T-helper 22 cell (primary cell): ENCODE measurements at places on chromosomes 12 and 14.

DNA sequence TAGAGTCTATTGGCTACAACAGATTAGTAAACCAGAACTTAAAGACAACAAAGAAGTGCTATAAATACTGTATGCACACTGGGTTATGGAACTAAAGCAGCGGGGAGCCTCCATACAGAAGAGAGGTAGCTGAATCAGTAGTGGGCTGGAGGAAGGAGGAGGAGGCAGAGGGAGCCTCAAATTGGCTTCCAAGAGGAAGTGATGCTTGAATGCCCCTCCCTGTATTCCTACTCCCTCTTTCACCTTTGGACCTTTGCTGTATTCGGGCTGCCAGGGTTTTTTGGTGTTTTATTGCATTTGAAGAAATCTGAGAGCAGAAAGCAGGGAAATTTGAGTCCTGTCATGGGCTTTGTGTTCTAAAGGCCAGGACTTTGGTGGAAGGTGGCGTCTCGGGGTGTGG, 104.0 kb upstream of the PTPRB start:
- no peak for DNase-seq

DNA sequence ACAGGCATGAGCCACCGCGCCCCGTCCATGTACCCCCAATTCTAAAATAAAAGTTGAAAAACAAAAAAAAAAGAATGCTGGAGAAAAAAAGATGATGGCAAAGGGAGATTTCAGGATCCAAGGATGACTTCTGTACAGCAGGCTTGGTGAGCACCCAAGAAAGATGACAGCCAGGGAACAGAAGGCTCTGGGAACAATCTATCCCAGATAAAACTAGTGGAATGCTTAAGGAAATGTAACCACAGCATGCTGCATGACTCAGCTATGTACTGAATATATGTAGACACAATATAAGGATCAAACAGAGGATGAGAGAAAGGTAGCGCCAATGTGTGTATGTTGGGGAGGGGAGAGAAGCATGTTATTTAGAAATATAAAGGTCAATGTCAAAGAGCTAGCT, 123.7 kb upstream of the TMTC1 start:
- no peak for DNase-seq

- DNase-seq = no peak
These were observed 171.8 kb upstream of the ATF7IP start for GRCh38 chr12:14193639-14194038.

DNA sequence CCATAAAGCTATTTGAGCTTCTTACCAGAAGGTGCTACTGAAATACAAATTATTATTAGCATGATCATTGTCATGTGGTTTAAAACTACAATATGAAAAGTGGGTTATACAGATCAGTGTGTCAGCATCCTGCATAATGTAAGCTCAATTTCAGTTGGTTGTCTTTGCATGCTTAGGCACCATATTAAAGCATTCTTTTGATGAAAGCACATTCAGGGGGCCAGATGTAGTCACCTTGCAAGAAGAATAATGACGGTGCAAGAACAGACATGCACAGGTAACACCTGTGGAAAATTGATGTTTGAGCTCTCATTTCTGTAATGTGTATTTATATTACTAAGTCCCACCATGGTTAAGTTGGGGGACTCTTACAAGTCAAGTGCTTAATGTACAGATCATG, 123.9 kb downstream of the PAX9 start:
- DNase-seq = no peak

GRCh38 chr14:49659526-49660455, 24.7 kb upstream of the DNAAF2 start:
- no peak for DNase-seq

GRCh38 chr14:51621654-51622053, 30.1 kb upstream of the FRMD6 start:
- DNase-seq = no peak

DNA sequence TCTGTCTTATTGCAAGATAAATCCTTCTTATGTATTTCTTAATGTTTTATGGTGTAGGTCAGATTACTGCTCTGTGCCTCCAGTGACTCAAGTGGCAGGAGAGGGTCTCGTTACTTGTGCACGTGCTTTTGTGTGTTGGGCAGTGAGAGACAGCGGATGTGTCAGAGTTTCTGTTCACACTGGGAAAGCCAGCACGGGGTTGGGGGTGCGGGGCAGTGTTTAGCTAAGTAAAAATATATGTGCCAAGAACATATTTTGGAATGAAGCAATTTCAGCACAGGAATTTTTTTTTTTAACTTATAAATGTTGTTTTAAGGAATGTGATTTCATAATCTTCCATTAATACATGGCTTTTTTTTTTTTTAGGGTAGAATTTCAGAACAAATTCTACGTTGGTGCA, 4.5 kb upstream of the DNAH10 start:
- DNase-seq = no peak

- DNase-seq = no peak
These were observed 264.1 kb upstream of the FOXG1 start for GRCh38 chr14:28502517-28502916.

DNA sequence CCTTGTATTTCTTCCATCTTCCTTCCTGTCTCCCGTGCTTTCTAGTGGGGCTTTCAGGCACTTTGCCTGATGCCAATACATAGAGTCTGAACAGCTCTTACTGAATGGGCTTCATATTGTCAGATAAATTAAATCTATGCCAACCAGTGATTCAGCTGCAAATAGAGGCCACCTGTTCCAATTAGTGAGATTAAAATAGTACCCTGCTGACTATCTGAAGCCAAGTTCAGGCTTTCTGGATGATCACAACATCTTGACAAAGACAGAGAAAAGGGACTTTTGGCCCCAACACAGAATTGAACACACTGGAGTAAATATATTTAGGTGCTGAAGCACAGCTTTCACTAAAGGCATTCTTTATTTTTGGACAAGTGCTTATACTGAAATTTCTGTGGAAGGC, 11.8 kb downstream of the TMCC3 start:
- DNase-seq = no peak

GRCh38 chr12:3278681-3279414, 201.7 kb downstream of the TSPAN9 start:
- DNase-seq = no peak

DNA sequence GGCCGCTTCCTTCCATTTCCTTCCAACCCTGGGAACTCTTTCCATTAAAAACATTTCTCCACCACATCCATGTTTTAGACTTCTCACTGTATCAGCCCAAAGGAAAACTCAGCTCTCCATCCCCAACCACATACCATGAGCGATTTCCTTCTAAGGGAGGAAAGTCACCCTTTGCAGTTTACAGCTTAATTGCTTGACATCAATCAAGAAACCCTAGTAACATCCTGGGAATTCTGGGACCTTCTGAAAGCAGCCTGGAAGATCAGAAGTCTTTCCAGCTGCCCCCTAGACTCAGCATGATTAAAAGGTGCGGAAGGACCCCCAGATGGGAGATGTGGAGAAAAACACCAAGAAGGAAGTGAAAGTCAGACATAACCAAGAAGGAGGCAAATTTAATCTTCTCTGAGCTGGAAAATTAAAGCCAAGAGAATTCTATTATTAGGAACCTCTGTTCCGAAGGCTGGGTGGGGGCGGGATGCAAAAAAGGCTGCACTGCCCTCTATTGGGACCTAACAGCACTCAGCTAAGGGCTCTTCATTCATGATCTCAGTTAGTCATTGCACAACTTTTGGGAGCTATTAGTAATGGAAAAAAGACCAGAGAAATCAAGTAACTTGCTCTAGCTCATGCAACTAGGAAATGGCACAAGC, 73.3 kb upstream of the PLXNC1 start:
- DNase-seq = no peak

DNA sequence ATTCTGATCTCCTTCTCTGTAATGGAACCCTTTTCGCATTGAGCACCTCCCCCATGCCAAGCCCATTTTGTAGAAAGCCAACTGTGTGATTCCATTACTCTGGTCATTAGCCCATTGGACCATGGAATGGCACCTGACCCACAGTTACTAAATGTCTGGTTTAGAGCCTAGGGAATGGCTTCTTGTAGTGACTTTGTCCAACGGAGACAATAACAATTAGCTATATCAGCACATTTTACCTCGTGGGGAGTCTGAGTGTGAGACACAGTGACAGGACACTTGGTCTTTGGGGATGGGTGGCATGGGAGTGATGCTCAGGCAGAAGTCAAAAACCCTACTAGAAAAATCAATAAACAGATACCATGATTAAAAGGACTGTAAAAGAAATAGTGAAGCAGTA, 10.4 kb downstream of the SLC10A1 start:
- no peak for DNase-seq

DNA sequence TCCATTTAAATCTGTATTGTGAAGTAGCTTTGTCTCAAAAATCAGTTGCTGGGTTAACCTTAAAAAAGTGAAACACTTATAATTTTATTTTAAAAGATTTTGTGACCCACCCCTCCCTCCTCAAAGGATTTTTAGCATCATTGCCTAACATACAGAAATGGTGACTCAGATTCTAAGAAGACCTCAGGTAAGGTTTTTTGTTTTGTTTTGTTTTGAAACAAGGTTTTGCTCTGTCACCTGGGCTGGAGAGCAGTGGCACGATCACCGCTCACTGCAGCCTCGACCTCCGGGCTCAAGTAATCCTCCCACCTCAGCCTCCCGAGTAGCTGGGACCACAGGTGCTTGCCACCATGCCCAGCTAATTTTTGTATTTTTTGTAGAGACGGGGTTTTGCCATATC, 74.2 kb downstream of the GNS start:
- DNase-seq = no peak

DNA sequence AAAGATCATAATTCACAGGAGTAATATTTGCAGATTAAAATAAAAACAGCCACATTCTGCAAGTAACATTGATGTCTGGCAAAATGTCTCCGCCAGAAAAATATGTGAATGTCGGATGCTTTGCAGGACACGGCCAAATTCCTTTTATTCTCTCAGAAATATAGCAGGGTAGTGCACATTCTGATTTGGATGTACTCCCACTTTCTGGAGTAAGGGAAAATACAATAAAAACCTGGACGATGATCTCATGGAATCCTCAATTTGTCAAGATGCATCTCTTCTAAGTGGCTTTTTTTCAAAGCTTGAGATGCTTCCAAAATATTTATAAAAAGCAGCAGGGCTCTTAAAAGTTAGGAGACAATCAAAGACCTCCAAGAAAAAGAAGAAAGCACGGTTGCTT, 133.3 kb downstream of the TBX5 start:
- DNase-seq = no peak

DNA sequence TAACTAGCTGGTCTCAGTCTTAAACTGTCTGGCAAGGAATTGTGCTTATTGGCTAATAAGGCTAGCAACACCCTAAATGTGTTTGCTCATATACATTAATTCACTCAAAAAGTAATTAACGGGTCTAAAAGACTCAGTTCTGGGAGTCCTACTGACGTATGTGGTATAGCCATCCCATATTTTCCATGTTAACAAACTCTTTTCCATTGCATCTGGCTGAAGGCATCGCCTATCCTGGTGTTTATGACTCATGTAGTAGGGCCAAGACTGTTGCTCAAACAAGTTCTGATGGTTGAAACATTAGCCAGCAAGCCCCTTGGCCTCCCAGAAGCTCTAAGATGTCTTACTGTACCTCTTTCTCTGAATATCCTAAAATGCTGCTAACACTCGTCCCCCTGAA, 98.5 kb downstream of the PHLDA1 start:
- DNase-seq = no peak

DNA sequence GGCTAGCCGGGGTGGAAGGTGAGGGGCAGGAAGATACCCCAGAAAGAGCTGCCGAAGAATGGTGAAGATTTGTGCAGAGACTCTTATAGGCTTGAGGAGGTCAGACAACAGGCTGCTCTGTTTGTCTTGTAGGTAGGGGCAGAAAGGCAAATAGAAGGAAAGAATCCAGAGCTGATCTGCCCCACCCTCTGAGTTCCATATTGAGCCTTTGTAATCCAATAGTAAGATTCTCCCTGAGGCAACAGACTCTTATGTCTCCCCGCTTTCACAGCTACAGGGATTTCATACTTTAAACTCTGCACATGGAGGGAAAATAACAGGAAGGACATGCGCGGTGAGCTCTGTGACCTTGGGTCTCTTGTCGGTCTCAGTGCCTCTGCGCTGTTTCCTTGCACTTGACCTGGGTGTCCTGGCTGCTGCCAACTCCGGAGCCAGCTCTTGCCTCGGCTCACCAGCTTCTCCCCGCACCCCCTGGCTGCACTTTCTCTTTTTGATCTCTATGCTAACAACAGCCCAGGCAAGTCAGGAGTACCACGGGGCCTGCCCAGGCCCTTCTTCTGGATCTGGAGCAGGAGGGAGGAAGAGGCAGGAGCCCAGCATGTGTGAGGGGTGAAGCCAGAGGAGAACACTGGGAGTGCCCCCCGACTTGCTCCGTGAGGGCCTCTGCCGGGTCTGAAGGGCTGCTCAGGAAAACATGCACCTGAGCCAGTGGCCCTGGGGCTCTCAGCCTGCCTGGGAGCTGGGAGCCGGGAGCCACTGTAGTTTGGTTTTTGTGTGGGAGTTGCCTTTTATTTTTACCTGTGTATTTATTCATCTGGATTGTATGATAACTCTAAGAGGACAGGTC, 75.8 kb downstream of the PPP1R36 start:
- DNase-seq = no peak

GRCh38 chr12:67388331-67389138, 119.4 kb downstream of the CAND1 start:
- no peak for DNase-seq

- peak; percentile 26 for DNase-seq
These were observed 11.9 kb downstream of the ANKRD13A start for GRCh38 chr12:110010853-110011723.

DNA sequence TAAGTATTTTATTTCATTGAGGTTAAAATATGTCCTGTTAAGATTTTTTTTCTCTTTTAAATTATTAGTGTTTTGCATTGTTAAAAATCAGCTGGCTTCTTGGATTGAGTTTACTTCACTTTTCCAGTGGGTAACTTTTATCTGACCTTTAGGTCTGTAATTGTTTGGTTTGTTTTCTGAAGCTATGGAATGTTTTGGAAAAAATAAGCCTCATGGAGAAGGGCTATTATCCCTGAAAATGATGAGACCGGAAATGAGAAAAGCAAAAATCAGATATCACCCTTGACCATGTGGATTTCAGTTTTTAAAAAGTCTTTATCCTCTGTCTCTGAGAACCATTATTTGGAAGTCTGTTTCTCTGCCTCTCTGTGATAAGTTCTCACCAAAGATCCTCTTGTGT, 180.9 kb downstream of the RAD51B start:
- DNase-seq = no peak
